ENCODE measurements at places on chromosomes 1 and 21. TPM values are rescaled to one million over a fixed set of nuclear protein-coding genes. Genes with fewer than 3 reads are reported as not detected.

- H3K36me3 ChIP-seq, result no peaks in the 10 kb centered on the region
- no peak overlapping the region for H3K4me3 ChIP-seq
- no peaks in the 10 kb centered on the region for H3K27me3 ChIP-seq
- no peak overlapping the region for H3K27ac ChIP-seq
These were observed 1.8 kb upstream of the KIF1B start for GRCh38 chr1:10208537-10208936.

DNA sequence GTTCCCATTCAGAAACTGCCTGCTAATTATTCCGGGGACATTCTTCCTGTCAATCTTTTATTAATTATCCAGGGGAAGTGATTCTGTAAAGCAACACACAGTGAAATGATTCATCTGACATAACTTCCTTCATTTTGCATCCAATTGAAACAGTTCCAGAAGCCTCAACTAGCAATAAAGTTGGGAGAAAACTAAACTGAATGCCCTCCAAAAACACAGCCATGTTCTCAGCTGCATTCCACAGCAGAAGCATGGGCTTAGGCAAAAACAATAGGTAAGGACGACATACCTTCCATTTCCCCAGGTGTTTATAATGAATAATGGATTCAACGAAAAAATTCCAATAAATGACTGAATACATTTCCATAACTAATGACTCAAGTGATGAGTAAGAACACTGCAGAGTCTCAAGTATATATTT, 36.9 kb upstream of the TARBP1 start:
- H3K27me3 ChIP-seq, result no peaks in the 10 kb centered on the region
- H3K4me1 ChIP-seq, result peaks cover 43% of the 10 kb centered on the region
- no peak overlapping the region for H3K4me3 ChIP-seq
- H3K36me3 ChIP-seq, result no peaks in the 10 kb centered on the region

Gene PLPP3
- total RNA-seq, result 35.5 TPM

DNA sequence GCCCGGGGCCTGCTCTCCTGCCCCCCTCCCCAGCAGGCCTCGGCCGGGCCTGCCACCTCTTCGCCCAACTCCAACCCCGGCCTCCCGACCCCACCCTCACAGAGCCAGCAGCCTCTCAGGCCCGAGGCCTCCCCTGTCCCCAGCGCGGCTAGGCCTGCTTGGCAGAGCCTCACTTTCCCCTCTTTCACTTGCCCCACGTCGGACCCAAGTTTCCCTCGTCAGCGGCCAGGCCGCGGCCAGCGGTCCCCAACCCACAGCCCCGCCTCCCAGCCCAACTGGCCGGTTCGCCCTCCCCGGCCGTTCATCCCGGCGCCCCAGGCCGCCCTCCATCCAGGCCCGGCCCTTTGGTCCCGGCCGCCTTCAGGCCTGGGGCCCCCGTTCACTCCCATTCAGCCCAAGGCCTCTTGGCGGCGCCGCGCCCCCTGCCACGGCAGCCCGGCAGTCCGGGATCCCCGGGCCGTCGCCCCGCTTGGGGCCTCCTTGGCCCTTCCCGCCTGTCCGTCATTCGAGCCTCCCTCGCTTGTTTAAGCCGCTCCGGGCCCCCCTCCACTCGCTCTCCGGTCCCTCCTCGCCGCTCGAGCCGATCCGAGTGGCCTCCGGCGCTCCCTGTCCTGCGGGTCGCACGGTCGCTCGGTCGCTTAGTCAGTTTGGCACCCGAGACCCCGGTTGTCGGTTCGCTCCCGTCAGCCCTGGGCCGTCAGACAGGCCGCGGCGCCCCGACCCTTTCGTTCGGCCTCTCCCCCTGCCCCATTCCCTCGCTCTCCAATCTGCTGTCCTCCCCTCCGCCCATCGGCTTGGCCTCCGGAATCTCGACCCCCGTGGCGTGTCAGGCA, 1.4 kb downstream of the LRRC41 start:
- peaks cover 3% of the 10 kb centered on the region for H3K36me3 ChIP-seq
- peak; percentile 63 for DNase-seq
- H3K4me3 ChIP-seq, result peak overlapping the region; percentile 100
- no peaks in the 10 kb centered on the region for H3K27me3 ChIP-seq
- peak overlapping the region; percentile 98 for H3K27ac ChIP-seq

- H3K27ac ChIP-seq, result peak overlapping the region; percentile 30
- DNase-seq, result no peak
- H3K4me3 ChIP-seq, result no peak overlapping the region
These were observed 8.3 kb downstream of the FAM229A start for GRCh38 chr1:32353886-32354570.

DNA sequence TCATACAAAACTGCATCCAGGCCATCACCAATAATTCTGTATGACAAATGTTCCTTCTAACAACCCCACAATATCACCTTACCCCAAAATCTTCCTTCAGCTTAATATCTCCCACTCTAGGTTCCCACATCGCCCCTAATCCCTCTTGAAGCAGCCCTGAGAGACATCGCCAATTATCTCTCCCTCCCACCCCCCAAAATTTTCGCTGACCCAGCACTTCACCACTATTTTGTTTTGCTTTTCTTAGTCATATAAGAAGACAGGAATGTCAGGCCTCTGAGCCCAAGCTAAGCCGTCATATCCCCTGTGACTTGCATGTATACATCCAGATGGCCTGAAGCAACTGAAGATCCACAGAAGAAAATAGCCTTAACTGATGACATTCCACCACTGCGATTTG, 126.3 kb downstream of the ADGRL4 start:
- H3K4me3 ChIP-seq, result no peak overlapping the region
- no peak overlapping the region for H3K27ac ChIP-seq
- H3K36me3 ChIP-seq, result no peaks in the 10 kb centered on the region

Gene IGSF9
- not detected for total RNA-seq

- no peaks in the 10 kb centered on the region for H3K27me3 ChIP-seq
- H3K4me1 ChIP-seq, result no peaks in the 10 kb centered on the region
- H3K36me3 ChIP-seq, result no peaks in the 10 kb centered on the region
- no peak overlapping the region for H3K4me3 ChIP-seq
- DNase-seq, result no peak
These were observed 45.3 kb upstream of the PLPPR4 start for GRCh38 chr1:99218999-99219398.

DNA sequence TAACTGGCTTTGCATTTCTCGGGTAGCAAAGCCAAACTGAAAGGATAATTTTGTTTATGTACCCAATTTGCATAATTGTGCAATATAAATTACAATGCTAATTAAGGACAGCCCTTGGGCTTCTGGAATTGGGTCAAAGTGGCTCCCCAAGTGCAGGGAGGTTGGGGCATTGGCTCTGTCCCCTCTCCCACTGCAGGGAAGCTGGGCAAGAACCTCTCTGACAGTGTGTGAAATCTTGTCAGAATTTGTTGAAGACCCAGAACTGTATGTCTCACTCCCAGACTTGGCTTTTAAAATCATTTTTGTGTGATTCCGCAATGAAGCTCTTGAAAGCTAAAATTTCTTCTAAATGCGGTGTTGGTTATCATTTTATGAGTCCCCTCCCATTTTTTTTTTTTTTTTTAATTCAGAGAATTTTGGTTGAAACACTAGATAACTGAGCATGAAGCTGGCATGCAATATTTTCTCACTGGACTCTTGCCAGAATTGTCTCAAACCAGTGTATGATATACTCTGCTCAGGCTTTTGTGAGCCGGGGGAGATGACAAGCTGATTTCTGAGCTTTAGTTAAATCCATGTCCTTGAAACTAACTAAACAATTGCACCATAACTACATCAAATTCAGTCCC, 878.9 kb upstream of the CXADR start:
- H3K27ac ChIP-seq, result no peak overlapping the region
- H3K4me3 ChIP-seq, result no peak overlapping the region
- no peak for DNase-seq
- H3K36me3 ChIP-seq, result no peaks in the 10 kb centered on the region

GRCh38 chr1:6307099-6307498, 46.2 kb upstream of the GPR153 start:
- no peak overlapping the region for H3K4me3 ChIP-seq
- no peak for DNase-seq
- H3K27ac ChIP-seq, result no peak overlapping the region
- H3K36me3 ChIP-seq, result no peaks in the 10 kb centered on the region
- no peaks in the 10 kb centered on the region for H3K27me3 ChIP-seq

Gene AVPR1B
- not detected for total RNA-seq

Gene TBCE
- 20.6 TPM for total RNA-seq

- H3K36me3 ChIP-seq, result no peaks in the 10 kb centered on the region
- H3K4me1 ChIP-seq, result no peaks in the 10 kb centered on the region
- no peak for DNase-seq
- H3K27ac ChIP-seq, result no peak overlapping the region
These were observed 273.4 kb upstream of the BEND5 start for GRCh38 chr1:49050041-49050440.

GRCh38 chr1:63622849-63623566, 29.8 kb downstream of the PGM1 start:
- peak; percentile 69 for DNase-seq
- no peaks in the 10 kb centered on the region for H3K27me3 ChIP-seq
- H3K4me3 ChIP-seq, result peak overlapping the region; percentile 60
- H3K36me3 ChIP-seq, result no peaks in the 10 kb centered on the region
- peak overlapping the region; percentile 81 for H3K27ac ChIP-seq

Gene KCNN3
- 11.8 TPM for total RNA-seq

DNA sequence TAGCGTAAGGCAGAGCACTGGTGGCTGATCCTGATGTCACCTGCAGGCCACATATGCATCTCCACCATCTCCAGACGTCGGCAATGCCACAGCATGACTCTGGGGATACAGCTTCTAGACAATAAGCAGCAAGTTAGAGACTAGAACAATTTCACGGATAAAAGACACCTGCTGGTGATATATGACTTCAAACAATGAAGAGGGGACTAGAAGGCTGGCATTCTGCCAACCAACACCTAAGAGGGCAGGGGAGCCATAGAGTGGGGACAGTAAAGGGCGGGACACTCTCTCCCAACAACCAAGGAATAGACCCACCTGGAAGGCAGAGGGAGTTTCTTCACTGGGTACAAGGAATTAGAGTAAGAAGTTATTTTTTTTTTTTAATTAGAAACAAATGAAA, 126.7 kb downstream of the SIM2 start:
- no peak overlapping the region for H3K4me3 ChIP-seq
- no peaks in the 10 kb centered on the region for H3K27me3 ChIP-seq
- no peaks in the 10 kb centered on the region for H3K36me3 ChIP-seq
- H3K4me1 ChIP-seq, result no peaks in the 10 kb centered on the region
- H3K27ac ChIP-seq, result no peak overlapping the region
